ENCODE measurements at places on chromosomes 7 and 10.

DNA sequence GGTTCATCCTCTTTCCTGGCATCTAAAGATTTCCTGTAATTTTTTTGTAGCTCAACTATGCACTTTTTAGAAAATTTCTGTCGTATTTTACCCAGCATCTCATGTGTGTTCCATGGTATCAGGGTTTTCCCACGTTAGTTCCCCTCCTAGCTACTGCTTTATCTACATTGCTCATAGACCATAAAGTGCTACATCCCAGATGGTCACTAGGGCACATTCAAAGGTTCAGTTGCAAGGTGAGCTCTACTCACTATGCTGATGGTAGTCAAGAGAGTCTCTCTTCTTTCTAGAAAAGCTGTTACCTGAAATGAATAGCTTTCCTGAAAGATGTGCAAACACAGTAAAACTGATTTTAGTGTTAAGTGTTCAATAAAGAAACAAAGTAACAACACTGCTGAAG is 33.5 kb downstream of the RELN start:
- DNase-seq: no peak

- DNase-seq: no peak
Measured at GRCh38 chr7:16409777-16410176, 11.6 kb downstream of the CRPPA start.

GRCh38 chr7:144957998-144958397 is 122.1 kb upstream of the TPK1 start:
- no peak for DNase-seq

- DNase-seq: no peak
Measured at GRCh38 chr10:76051007-76051936, 619.8 kb downstream of the LRMDA start.

DNA sequence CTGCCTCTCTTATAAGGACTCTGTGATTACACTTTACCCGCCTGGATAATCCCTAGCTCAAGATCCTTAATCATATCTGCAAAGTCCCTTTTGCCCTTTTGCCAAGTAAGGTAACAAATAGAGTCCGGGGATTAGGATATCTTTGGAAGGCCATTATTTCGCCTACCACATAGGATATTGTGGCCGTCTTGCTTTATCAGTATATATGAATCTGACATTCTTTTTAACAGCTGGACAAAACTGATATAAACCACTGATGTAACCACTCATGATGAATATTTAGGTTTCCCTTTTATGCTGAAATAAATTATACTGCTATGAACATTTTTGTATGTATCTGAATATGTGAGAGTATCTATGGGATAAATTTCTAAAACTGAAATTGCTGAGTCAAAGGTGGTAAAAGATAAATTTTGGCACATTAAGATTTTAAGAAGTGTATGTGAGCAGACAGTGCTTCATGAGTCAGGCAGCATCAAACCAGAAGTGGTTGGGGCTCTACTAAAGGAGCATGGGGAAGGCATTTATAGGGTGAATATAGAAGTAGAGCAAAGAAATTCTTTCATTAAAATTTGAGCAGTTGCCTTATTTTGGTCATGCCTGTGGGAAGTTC is 44.7 kb downstream of the AVL9 start:
- DNase-seq: no peak

GRCh38 chr10:119198438-119198837 is 8.9 kb upstream of the GRK5 start:
- DNase-seq: no peak

- DNase-seq: no peak
Measured at GRCh38 chr7:44772440-44772839, 23.8 kb downstream of the ZMIZ2 start.

DNA sequence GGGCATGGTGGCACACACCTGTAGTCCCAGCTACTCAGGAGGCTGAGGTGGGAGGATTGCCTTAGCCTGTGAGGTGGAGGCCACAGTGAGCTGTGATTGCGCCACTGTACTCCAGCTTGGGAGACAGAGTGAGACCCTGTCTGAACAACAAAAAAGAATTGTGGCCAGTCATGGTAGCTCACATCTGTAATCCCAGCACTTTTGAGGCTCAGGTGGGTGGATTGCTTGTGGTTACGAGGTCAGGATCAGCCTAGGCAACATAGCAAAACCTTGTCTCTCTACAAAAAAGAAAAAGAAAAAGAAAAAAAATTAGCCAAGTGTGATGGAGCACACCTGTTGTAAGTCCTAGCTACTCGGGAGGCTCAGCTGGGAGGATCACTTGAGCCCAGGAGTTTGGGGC is 22.8 kb downstream of the MARCHF5 start:
- no peak for DNase-seq

- DNase-seq: no peak
Measured at GRCh38 chr7:22563621-22564241, 63.7 kb upstream of the STEAP1B start.

- no peak for DNase-seq
Measured at GRCh38 chr10:77131214-77131613, 506.4 kb downstream of the KCNMA1 start.

GRCh38 chr10:49112851-49113250 is 2.5 kb downstream of the VSTM4 start:
- no peak for DNase-seq
